Right renal pelvis (tissue), 4 donors: ENCODE measurements at places on chromosomes 4 and X. TPM values are rescaled to one million over a fixed set of nuclear protein-coding genes. Genes with fewer than 3 reads are reported as not detected.

MAGEA2B gene
- not detected for polyA plus RNA-seq

DNA sequence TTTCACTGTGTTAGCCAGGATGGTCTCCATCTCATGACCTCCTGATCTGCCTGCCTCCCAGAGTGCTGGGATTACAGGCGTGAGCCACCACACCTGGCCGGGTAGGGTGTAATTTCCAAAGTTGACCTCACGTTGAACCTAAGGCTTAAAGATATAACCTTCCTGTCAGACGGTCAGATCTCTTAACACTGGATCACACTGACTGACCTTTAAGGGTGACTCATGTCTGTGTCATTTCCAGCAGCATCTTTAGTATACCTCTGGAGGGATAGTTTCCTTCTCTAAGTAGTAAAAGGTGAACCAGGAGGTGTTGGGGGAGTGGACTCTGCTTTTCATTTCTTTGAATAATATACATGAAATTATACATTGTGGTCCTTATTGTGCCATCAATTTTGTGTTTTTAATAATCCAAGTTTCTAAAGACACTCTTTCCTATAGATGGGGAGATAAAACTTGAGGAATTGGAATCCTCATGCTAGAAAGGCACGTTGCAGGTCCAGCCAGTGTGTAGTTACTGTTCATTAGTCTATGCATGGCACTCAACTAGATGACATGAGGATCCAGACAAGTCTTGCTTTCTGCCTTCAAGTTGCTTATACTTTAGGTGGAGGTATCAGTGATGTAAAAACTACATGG lies 45.7 kb downstream of the ARHGAP10 start:
- DNase-seq = no peak

DNA sequence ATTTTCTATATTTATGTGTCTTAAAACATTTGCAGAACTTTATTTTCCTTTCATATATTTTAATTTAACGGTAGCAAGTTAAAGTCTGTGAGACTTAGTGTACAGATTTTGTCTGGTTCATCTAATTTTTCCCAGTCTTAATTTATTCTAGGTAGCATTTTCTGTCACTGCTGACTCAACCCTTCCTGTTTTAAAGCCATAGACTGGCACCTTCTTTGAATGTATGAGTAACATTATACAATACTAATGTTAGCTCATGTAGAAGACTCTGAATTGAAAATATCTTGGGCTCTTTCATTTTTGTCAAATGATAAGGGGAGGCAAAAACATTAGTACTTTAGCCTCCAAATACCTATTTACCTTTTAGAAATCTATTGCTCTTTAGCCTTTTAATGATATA lies 43.6 kb downstream of the BLTP1 start:
- no peak for DNase-seq

MORC4 gene
- 22.1 TPM for polyA plus RNA-seq

IL15 gene
- 1.8 TPM for polyA plus RNA-seq

DNA sequence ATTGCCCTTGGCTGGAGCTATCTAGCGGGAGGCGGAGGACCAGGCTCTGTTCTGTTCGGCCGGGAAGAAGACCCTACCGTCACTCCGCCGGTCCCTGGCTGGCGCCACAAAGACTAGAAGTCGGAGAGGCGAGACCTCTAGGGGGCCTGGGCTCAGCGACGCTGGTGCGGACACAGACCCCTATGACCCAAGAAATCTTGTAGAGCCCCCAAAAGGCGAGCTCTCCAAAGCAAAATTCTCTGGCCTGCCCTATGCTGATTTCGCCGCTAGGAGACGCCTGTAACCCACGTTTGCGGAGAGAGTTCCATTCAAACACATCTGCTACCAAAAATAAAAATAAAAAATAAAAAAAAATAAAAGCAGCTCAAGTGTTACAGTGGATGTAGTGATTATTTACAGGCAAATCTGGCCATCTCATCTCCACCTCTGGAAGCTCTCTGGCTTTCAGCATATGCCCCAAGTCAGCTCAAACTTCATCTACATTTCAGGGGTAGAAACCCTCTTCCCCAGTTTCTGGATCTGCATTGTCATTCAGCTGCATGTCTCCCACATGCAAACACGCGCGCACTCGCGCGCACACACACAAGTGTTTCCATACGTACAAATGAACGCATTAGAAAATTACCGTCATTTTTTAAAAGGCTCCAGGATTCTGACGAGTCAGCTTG lies 2.4 kb upstream of the PCDH10 start:
- peak; percentile 45 for DNase-seq

DNA sequence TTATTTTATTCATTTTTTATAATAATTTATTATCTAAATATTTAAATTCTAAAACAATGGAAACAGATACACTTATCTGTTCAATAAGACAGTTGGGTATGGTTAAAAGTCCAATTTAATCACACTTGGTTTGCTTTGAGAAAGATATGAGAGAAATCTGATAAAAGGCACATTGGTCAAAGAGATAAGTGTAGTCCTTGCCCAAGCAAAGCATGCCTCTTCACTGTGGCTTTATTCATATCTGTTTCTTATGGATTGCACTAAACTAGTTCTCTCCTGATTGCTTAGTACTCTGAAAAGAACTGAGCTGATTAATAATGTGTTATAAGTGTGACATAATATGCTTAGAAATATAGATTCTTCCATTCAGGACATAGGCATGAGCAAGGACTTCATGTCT lies 39.8 kb downstream of the CXCL1 start:
- DNase-seq = no peak

DNA sequence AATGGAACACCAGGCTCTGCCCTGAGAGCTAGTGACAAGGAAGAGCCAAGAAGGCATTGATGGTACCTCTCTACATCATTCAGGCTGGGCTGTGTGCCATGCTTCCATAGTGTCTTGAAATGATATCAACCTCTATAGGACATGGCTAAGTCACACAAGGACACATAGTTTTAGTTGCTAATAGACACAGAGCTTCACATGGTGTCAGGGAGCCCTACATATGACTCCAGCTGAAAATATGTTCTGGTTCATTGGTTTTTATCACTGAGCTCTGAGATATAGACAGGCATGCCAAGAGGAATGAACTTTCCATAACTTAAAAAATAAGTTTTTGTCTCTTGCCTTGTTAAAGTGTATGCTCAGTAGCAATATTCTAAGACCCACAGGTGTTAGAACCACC lies 72.1 kb upstream of the PRKG2 start:
- no peak for DNase-seq

- no peak for DNase-seq
These were observed 8.4 kb downstream of the UBE2K start for GRCh38 chr4:39706334-39706733.

GRCh38 chr4:156497486-156497885 lies 474.1 kb downstream of the PDGFC start:
- no peak for DNase-seq

- no peak for DNase-seq
These were observed 49.7 kb upstream of the NAP1L5 start for GRCh38 chr4:88747351-88747750.

OTUD5 gene
- polyA plus RNA-seq = 60.6 TPM

- no peak for DNase-seq
These were observed 74.4 kb upstream of the RBMX start for GRCh38 chrX:136954930-136955329.

BCORL1 gene
- polyA plus RNA-seq = 21.4 TPM

DNA sequence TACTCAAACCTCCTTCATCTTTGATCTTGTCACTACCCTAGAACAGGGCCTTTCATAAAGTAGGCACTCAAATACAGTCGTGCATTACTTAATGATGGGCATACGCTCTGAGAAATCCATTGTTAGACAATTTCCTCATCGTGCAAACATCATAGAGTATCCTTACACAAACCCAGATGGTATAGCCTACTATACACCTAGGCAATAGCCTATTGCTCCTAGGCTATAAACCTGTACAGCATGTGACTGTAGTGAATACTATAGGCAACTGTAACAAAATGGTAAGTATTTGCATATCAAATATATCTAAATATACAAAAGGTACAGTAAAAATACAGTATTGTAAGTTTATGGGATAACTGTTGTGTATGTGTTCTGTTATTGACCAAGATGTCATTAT lies 31.9 kb downstream of the CLDN2 start:
- no peak for DNase-seq

GRCh38 chrX:46803140-46803539 lies 33.7 kb upstream of the RP2 start:
- no peak for DNase-seq

GRCh38 chr4:53618321-53618720 lies 27.0 kb upstream of the LNX1 start:
- DNase-seq = no peak

DNA sequence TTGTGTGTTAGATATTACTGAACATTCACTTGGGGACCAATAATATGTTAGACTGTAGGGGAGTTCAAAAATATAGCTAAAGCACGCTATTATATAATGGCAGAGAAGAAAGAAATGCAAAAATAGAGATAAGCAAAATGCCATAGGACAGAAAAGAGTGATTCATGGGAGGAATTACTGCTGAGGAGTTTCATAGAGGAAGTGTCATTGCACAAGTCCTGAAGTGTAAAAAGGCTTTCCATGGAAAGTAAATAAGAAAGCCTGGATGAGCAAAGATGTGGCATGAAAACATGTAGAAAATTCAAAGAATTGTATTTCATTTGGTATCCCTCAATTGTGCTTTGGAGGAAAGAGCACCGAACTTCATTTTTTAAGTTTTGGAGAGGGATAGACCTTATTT lies 14.5 kb downstream of the HMGB2 start:
- DNase-seq = no peak

MAGEB10 gene
- not detected for polyA plus RNA-seq

DNA sequence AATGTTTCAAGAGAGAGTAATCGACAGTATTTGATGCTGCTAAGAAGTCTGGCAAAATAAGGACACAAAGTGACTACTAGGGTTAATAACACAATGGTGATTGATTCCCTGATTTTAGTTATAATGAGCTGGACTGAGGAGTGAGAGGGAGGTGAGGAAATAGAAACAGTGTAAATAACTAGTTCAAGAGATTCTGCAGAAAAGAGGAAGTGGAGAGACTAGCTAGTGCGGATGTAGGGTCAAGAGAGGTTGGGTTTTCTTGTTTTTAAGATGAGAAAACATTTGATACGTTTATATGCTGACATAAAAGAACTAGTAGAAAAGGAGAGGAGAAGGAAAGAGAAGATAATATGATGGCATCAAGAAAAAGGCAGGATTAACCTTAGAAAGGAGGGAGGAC lies 12.2 kb upstream of the TRPC5 start:
- no peak for DNase-seq
